ENCODE measurements at places on chromosomes 7 and 10. TPM values are rescaled to one million over a fixed set of nuclear protein-coding genes. Genes with fewer than 3 reads are reported as not detected.

DNA sequence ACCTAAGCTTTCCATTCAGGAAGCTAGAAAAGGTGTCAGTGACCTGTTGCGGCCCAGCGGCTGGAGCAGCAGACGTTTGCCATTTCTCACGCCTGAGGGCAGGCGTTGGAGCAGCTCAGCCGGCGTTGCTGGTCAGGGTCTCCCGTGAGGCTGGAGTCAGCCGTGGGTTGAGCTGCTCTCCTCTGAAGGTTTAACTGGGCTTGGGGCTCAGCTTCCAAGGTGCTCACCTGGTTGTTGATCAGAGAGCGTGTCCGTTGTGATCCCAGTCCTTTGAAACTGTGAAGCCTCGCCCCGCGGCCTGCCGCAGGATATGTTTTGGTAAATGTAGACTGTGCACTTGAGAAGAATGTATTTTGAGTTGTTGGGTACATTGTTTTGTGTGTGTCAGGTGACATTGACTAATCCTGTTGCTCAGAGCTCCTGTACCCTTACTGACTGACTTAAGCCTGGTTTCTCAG, 20.6 kb upstream of the PWWP2B start:
- no peak for DNase-seq

DNA sequence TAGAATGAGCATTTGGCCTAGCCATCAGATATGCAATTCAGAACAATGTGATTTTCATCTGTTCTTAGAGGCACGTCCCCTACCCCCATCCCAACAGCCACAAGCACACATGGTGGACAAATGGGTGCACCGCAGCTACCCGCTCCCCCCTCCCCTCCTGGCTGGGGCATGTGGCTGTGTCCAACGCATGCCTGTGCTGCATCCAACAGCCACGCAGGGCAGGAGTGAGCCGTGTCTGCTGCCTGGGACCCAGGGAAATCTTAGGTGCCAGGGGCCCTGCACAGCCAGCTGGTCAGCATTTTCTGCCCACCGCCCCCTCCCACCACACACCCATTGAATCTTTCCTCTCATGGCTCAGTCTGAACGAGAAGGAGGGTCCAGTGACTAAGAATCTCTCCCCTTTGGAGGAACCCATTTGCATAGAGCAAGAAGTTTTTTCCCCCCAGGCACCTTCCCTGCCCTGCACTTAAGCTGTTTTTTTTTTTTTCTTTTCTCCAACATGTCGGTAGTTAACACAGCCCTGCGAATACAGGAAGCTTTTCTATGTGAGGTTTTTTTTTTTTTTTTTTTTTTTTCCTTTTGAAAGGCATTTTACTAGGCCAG, 138.9 kb downstream of the WDR11 start:
- DNase-seq, result no peak

DNA sequence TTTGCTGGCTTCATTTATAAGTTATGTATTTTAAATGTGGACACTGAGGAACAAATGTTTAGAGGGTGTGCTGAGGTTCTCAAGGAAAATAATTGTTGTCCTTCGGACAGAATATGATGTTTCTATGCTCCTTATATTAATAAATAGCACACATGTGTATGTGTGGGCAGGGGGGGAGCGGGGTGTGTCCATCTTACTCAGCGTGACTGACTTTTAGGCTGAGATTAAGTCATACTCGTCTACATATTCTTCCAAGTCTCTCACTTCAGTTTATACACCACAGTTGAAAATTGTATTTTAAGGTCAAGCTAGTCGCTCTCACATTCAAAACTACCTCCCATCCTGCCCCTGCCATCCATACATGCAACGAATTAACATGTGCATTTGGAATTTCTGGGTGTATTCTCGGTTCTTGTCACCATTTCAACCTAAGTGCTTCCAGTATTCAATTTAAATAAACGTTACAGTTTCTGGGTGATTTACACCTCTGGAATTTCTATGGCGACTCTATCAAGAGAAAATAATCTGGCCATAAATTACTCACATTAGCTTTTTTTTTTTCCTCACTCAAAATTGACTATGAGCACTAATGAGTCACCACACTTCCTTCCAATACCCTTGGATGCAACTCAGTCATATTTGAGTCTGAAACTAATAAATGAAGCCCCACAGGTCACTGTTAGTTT, 3.3 kb downstream of the PCDH15 start:
- no peak for DNase-seq

ASIC3 gene
- 3.2 TPM for total RNA-seq

GPR15LG gene
- total RNA-seq, result not detected
